Stimulated activated CD4-positive, alpha-beta T cell treated with anti-CD3 and anti-CD28 coated beads, Interleukin-2, amount 100 ng/mL, for 24 hours (primary cell): ENCODE measurements at places on chromosomes 6 and 20.

- no peak for DNase-seq
Observed at GRCh38 chr6:31525932-31526591, 2.7 kb upstream of the MCCD1 start.

DNA sequence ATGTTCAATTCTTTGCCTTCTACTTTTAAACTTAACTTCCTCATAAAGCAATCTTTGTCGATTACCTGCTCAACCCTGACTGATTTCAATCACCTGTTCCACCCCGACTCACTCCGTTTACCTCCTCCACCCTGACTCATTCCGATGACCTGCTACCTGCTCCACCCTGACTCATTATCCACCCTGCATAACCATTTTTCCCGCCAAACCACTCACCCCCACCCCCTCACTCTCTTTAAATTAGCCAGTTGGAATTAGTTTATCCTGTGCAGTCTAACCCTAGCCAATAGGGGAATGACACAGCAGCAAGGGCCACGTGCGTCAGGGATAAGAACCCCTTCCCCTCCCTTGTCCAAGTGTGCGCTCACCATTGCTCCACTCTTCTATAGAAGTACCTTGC is 56.7 kb upstream of the MRAP2 start:
- DNase-seq: no peak

- no peak for DNase-seq
Observed at GRCh38 chr6:39707962-39708683, 17.1 kb downstream of the KIF6 start.

DNA sequence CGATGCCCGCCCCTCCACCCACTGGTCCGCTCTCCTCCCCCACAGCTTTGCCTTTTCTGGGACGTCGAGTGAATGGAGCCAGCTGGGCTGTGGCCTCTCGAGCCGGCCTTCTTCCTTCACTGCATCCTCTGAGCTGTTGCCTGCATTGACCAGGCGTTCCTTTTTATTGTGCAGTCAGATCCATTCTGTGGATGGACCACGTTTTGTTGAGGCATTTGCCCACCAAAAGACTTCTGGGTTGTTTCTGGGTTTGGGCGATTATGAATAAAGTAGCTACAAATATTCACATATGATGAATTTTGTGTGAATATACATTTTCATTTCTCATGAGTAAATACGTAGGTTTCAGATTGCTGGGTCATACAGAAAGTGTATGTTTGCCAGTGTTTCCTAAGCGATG is 9.9 kb downstream of the NTSR1 start:
- no peak for DNase-seq

GRCh38 chr6:130420911-130421310 is 55.1 kb downstream of the TMEM200A start:
- no peak for DNase-seq

DNA sequence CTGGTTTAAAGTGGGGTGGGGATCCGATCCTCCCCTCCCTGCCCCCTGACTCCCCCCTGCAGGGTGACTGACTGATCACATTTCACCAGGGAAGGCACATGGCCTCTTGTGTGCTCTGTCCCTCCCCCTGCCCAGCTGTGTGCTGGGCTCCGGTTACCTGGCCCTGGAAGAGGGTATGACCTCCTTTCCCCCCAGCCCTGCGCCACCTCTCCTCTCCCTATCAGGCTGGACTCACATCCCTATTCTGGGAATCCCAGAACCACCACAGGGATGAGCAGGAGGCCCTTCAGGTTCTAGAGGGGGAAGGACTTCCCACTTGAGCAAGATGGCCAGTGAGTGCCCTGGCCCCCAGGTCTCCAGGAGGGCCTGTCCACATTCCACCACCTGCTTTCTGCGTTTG is 2.1 kb upstream of the IP6K3 start:
- DNase-seq: no peak

DNA sequence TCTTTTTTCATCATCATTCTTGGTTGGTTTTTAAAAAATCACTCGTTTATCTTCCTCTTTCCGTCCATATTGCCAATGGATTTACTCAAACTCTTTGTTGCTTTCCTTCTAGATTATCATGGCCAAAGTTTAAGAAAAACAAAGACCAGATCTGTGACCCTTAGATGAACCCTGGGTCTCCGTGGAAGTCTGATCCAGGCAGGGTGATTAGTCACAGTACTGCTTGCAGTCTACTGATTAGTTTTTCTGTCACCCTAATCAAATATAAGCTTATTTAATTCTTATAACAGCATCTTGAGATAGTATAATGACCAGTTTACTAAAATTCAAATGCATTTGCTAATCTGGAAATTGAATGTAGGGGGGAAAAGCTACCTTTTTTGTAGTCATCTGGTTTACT is 6.0 kb upstream of the SMIM28 start:
- no peak for DNase-seq

GRCh38 chr6:140663772-140664171 is 1289.3 kb upstream of the CITED2 start:
- DNase-seq: no peak
